ENCODE measurements at places on chromosomes 16 and 17.
A peak's percentile ranks its signal among the peaks of the same experiment; 100 is the strongest.

GRCh38 chr17:80696964-80697363 is 152.3 kb downstream of the RPTOR start:
- no peak for DNase-seq

GRCh38 chr16:22789281-22789945 is 24.5 kb upstream of the HS3ST2 start:
- DNase-seq: no peak

- DNase-seq: no peak
These were observed 57.6 kb downstream of the RGS9 start for GRCh38 chr17:65194670-65195334.

- DNase-seq: no peak
These were observed 226.6 kb downstream of the ZFHX3 start for GRCh38 chr16:72821185-72821950.

DNA sequence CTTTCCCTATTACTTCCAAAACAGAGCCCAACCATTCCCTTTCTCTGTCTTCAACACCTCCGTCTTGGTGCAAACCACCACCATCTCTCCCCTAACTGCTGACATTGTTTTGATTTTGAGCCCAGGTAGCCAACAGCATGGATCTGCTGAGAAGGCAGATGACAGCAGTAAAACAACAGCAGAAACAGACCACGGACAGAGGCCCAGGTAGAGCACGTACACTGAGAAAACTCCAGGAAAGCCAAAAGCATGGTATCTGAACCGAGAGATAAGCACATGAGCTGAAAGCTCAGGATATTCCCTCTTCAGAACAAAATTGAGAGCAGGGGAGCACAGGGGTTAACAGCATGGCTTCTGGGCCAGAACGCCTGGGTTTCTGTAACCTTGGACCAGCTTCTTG is 18.9 kb upstream of the MAP3K14 start:
- DNase-seq: no peak

DNA sequence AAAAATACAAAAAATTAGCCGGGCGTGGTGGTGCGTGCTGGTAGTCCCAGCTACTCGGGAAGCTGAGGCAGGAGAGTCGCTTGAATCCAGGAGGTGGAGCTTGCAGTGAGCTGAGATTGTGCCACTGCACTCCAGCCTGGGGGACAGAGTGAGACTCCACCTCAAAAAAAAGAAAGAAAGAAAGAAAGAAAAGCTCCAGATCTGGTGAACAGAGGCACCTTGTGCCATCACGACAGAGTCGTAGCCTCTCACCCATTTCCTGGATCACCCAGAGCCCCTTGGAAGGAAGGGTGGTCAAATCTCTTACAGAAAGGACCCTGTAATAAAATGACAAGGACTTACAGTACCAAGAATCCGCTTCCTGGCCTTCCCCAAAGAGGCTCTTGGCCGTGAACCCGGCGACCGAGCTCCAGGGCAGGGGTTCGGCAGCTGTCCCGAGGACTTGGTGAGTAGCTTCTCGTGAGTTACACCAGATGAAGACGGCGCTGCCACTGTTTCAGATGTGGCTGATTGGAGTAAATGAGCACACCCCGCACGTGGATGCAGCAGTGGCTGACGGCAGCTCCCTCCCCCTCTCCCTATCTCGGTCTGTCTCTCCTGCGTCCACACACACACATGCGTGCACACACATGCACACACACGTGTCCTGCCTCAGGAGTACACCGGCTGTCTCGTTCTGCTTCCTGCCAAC is 13.5 kb downstream of the LGALS3BP start:
- no peak for DNase-seq

DNA sequence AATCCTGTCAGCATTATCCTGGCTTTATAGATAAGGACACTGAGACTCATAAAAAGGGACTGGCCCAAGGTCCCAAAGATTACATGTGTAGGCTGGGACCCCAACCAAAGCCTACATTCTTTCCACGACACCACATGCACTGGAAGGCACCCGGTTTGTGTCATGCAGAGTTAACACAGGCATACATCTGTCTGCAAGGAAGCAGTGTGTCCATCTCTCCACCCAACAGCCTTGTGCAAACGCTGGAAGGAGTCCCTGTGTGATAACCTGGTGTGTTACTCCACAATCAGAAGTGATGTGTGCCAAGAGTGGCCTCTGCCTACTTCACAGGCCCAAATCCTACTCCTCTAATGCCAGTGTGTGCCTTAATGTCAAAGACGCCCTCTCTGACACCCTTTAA is 139.8 kb downstream of the PARN start:
- DNase-seq: no peak

- DNase-seq: peak; percentile 27
These were observed 85.0 kb upstream of the MED9 start for GRCh38 chr17:17391668-17392370.

DNA sequence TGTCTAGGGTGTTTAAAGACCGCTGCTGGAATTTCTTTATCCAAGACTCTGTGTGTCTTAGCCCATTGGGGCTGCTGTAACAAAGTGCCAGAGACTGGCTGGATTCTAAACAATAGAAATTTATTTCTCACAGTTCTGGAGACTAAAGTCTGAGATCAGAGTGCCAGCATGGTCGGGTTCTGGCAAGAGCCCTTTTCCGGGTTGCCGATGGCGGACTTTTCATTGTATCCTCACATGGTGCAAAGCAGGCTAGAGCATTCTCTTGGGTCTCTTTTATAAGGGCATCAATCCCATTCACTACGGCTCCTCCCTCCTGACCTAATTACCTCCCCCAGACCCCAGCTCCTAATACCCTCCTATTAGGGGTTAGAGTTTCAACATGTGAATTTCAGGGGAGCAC is 9.5 kb downstream of the NLRC5 start:
- DNase-seq: no peak

GRCh38 chr16:85916141-85916890 is 17.4 kb downstream of the IRF8 start:
- no peak for DNase-seq

DNA sequence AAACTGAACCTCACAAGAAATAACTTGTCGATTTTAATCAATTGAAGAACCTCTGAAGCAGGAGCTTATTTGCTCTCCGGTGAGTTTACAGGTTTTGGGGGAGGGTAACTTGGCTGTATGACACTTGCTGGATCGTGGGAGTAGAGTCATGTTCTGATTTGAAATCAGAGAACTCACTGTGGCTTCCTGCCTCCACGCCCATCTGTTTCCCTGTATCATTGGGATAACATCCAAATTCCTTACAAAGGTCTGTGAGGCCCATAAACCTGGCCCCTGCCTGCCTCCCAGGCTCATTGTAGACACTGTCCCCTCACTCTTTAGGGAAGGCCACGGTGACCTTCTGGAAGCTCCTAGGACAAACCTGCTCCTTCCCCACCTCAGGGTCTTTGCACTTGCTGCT is 48.3 kb downstream of the C17orf67 start:
- no peak for DNase-seq
